Left colon (tissue), 2 donors: ENCODE measurements at places on chromosomes 2 and 18. TPM values are rescaled to one million over a fixed set of nuclear protein-coding genes. Genes with fewer than 3 reads are reported as not detected.

The FBXO48 gene
- total RNA-seq, result 1.5 TPM

The DSC3 gene
- 0.34 TPM for total RNA-seq

The TTLL4 gene
- 25.4 TPM for total RNA-seq

The NCKAP5 gene
- 5.8 TPM for total RNA-seq

The POTEJ gene
- 0.08 TPM for total RNA-seq

The RFX8 gene
- total RNA-seq, result not detected

The SLC5A7 gene
- not detected for total RNA-seq

The CGREF1 gene
- total RNA-seq, result 0.53 TPM

DNA sequence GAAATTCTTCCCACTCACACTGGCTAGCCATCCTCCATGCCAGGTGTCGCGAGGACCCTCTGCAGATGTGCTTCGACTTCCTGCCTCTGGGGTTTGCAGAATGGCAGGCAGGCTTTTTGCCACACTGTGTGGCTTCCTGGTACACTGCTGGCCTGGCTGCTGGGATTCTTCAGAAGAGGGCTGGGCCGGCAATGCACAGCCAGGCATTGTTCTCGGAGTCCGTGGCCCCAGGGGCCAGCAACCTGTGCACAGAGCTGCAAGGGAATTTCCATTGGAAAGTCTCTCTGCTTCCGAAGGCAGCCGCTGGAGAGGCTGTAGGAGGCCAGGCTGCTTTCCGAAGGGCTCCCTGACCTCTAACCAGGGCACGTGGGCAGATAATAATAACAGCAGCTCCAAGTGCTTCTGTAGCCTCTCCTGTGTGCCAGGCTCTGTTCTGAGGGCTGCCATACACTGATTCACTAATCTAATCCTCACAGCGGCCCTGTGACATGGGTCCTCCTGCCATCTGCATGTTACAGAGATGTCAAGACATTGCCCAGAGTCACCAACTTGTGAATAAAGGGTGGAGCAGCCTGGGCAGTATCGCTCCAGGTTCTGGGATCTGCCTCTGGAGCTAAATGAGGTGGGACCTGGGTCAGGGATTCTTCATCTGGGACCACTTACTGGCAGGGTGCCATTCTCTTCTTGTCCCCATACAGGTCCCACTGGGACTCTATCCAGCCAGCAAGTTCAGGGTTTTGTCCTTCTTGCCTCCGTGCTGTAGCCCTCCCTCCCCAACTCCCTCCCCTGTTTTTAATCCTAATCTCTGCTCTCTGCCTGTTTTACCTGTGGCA lies 5.0 kb downstream of the LDLRAD4 start:
- peak; percentile 51 for DNase-seq

DNA sequence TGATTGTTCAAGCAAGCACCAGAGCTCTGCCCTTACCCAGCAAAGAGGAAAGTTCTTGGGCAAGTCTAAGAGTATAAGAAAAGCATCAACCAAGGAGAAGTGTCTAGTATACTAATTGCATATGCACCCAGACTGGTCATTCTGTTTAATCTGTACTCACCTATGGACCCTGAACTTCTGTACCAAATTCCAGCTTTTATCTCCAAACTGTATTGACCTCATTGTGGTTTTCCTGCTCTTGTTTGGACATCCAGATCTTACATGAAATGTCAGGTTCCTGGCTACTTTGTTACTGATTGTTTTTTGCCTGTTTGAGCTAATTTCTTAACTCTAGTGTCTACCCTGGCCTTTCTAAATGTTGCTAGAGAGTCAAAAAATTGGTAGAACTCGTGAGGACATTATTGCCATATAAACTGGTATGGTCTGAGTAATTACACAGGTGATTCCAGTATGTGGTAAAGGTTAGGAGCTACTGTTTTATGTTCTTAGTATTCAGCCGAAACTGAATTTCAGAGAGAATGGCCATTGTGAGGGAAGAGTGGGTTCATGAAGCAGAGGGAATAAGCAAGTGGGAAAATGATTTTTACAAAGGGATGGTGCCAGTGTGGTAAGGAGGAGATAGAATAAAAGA lies 146.3 kb downstream of the HNMT start:
- DNase-seq, result no peak

DNA sequence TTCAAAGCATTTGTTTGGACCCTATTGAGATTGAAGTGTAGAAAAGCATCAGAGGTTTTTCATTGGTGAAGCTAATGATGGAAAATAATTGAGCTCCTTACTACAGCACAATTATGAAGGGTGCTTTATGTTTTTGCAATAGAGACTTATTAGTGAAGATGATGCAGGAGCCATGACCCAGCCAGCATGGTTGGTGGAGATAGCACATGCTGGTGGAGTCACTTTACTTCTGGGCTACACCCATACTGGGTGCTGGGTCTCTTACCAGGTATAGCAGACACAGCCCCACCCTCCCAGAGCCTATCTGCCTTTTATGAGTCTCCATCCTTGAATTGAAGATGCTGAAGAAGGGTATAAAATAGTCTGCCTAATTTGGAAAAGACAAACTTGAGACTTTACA lies 3.6 kb downstream of the ACP1 start:
- DNase-seq, result no peak

DNA sequence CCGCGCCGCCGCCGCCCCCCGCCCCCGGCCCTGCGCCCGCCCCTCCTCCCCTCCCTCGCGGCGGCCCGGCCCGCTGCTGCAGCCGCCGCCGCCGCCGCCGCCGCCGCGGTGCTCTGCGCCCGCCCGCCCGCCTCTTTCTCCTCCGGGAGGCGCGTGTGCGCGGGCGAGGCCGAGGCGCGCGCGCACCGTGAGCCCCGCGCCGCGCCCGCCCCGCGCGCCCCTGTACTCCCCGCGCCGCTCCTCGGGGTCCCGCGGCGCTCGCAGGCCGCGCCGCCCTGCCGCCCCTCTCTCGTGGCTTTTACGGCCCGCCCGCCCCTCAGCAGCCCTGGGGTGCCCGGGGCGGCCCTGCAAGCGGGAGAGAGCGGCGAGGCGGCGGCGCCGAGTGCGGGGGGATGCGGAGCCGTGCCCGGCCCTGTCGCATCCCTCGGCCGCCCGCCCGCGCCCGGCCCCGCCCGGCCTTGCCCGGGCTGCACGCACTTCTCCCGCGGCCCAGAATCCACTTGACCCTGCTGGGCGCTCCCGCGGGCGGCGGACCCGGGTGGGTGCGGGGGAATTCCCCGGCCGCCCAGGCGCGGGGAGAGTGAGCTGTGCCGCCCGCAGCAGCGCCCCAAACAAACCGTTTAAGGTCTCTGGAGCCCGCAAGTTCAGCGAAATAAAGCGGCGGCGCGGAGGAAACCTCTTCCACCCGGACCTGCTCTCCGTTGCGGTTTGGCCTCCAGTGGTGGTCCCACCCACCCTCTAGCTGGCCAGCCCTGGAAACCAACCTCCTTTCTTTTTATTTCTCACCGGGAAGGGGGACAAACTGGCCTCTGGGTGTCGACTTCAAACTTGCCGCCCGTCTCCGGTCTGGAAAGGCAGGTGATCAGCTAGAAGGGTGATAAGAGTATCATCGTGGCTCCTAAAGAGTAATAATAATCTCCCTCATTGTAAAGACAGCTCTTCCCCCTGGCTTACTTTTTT lies 37.4 kb downstream of the AFF3 start:
- DNase-seq, result no peak

GRCh38 chr18:9642799-9643462 lies 28.6 kb upstream of the PPP4R1 start:
- DNase-seq, result no peak

DNA sequence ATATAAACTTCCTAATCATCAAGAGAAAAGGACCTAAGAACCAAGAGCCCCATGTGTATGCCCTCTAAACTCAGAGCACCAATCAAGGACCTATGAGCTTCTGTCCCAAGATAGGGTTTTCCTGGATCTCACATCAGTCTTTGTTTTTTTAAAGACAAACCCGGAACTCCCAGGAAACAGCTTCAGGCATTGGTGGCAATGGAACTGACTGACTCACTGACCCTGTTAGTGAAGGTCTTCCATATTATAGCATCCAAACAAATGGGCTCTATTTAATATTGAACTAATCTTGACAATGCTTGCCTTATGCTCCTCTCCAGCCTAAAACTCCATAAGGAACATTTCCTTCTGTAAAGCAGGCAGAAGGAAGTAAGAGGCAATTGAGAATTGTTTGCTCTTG lies 63.5 kb upstream of the RPE start:
- no peak for DNase-seq

- DNase-seq, result no peak
Measured at GRCh38 chr2:55775828-55776227, 82.2 kb upstream of the PNPT1 start.

GRCh38 chr2:31255911-31256571 lies 22.1 kb downstream of the EHD3 start:
- DNase-seq, result no peak

GRCh38 chr2:28216331-28216730 lies 176.3 kb upstream of the FOSL2 start:
- no peak for DNase-seq

DNA sequence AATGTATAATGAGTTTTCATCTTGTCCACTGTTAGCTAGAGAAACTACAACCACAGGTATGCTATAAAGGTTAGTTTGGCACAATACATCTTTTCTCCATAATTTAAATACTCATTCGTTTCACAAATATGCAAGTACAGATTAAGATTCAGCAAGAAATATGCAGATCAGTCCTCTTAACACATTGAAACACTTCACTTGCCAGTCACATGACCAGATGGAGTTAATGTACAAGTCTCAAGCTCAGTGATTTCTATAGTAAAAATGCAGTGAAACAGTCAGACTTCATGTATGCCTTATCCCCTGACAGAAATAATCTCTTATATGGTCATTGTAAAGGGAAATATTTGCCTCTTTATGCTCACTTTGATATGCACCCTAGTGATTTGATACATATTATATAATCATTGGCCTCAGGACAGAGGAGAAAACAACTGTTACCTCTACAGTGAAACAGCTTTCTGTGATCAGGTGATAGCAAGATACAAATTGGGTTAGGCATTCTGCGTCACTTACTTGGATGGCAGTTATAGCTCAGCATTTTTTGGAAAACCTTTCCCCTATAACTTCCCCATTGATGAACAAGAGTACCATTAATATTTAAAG lies 104.6 kb downstream of the TCF4 start:
- no peak for DNase-seq

DNA sequence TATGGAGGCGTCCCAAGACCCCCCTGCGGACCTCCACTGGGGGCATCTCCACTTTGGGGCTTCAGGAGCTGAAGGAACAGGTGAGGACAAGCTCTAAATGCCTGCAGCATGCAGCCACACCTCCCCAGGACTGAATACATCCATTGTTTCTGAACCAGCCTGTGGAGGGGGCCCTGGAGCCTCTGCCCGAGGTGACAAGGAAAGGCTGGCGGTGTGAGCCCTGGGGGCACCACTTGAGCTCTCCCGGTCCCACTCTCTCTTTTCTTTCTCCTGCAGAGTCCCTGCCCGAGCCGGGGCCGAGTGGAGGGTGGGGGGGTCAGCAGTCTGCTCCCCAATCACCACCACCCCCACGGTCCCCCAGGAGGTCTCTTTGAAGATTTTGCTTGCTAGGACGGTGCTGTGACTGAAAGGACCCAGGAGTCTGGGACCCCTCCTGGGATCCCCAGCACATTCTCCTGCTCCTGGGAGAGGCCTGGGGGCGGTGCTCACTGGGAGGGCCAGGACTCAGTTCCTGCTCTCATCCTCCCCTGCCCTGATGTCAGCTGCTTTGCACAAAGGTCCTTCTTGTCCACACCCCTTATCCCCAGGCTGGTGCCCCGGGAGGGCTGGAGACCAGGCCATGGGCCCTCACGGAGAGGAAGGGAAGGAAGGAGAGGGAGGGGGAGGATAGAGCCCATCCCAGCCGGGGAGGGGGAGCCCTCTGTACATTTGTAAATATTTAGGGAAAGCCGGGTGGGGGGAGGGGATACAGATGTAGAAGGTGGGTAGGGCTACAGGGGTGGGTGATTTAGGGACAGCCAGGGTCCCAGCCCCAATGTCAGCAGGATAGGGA lies 5.7 kb downstream of the CHPF start:
- DNase-seq, result no peak

- no peak for DNase-seq
Measured at GRCh38 chr2:29398384-29399237, 283.4 kb downstream of the CLIP4 start.

DNA sequence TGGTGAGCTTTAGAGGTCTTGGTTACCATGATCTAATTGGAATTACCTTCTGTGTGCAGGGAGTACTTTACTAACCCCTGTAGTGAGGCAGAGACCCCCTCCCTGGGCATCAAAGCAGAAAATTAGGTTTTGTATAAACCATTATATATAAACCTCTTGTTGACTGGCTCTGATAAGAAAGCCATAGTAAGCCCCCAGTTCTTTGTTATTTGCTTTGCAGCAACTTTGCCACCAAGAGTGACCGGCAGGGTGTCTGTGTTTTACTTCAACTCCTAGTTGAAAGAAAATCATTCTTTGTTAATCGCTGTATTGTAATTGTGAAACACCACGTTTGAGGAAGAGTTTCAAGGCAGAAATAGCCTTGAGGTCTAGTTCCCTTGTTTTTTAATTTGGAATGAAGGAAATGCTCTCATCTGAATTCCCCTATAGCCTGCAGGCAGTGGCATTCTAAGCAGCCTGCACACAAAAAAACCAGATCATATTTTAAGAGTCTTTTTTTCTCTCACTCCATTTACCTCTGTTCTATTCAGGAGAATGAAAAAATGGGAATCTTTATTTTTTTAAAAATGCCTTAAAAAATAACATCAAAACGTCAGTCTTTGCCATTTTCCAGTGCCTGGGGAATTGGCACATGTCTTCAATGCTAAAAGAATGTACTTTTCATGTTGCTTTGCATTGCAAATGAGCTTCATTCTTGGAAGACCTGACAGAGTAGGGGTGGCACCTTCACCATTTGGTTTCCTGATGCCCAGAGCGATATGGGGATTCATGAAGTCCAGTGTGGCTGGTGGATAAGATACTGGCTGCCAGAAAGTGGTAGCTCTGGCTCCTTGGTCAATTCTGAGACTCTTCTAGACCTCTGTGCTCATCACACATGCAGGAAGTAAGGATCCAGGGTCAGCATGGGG lies 338.1 kb downstream of the SLC4A3 start:
- no peak for DNase-seq

GRCh38 chr2:118954297-118955060 lies 12.5 kb downstream of the MARCO start:
- DNase-seq, result no peak

GRCh38 chr2:159199236-159199635 lies 87.3 kb downstream of the WDSUB1 start:
- no peak for DNase-seq

- DNase-seq, result no peak
Measured at GRCh38 chr2:59463426-59463825, 1090.0 kb downstream of the BCL11A start.

DNA sequence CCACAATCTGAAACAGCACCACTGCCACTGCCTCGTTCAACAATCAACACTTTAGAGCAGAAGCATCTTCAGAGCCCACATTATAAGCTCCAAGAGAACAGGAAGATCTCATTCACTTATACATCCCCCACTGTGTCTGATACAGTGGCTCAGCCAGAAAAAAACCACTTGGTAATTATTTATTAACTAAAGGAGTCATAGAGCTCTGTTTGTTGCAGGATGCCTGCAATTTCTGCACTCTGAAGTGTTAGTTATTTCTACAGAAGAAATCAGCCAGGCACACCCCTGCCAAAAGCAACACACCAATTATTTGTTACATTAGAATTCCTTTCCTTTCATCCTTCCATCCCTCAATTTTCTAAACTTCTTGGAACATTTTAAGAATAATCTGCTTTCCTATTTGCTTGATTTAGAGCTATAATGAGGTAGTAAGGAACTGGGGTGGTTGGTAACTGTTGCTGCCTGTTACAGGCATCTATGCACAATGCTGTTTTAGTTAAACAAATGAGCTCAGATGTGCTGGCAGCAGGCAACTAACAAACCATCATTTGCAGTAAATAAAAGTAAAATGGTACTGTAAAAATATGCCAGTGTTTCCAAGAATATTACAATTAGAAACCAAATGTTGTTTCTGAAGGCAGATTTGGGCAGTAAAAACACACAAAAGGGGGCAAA lies 59.9 kb downstream of the DYM start:
- no peak for DNase-seq

- DNase-seq, result no peak
Measured at GRCh38 chr2:239605976-239606375, 205.2 kb upstream of the HDAC4 start.
